ENCODE measurements at places on chromosomes 12 and 14. TPM values are rescaled to one million over a fixed set of nuclear protein-coding genes. Genes with fewer than 3 reads are reported as not detected.

ESRRB gene
- not detected for total RNA-seq

MYO1H gene
- not detected for total RNA-seq

DNA sequence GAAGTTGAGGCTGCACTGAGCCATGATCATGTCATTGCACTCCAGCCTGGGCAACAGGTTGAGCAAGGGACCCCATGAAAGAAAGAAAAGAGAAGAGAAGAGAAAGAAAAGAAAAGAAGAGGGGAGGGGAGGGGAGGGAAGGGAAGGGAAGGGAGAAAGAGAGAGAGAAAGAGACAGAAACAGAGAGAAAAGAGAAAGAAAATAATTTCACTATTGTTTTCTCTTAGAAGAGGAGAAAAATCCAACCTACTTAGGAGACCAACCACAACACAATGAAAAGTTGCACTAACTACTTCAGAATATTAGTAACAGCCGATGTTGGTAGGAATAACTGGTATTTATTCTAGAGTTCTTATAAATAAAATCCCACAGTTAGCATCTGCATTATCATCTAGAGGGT lies 9.6 kb downstream of the TRAPPC6B start:
- DNase-seq = no peak
- H3K27ac ChIP-seq = peak overlapping the region; percentile 46
- H3K36me3 ChIP-seq = peaks cover 7% of the 10 kb centered on the region
- H3K4me3 ChIP-seq = no peak overlapping the region

DNA sequence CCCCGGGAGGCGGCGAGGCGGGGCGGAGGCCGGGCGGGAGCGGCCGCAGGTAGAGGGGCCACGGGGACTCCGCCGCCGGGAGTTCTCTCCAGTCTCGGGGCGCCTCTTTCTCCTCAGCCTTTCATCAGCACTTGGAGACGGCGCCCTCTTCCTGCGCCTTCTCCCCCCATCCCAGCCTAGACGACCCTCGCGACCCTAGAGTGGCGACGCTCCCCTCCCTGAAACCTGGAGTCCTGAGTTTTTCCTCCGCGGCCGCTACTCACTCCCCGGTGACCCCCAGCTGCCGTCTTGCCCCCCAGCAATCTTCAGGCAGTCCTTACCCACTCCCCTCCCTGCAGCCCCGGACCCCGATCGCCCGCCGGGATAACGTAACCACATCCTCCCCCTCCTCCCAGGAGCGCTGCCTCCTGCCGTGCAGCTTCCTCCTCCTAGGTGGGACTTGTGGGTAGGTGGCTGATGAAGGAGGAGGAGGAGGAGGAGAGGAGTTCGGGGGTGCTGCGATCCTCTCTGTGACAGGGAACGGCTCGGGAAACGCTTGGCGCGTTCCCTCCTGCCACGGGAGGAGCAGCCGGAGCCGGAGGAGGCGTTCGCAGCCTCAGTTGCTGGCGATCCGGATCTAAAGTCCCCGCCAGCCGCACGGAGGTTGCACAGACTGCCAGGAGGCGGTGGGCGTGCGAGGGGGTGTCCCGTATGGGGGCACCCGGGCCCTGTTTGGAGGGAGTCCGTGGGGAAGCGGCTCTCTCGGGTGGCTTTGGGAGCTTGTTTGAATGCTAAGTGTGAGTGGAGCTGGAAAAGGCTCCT lies 891 bp downstream of the PLEKHA5 start:
- peak overlapping the region; percentile 89 for H3K4me3 ChIP-seq
- H3K27me3 ChIP-seq = peaks cover 32% of the 10 kb centered on the region
- H3K36me3 ChIP-seq = peaks cover 6% of the 10 kb centered on the region
- H3K4me1 ChIP-seq = peaks cover 7% of the 10 kb centered on the region
- DNase-seq = no peak
- H3K27ac ChIP-seq = peak overlapping the region; percentile 85

- H3K27ac ChIP-seq = no peak overlapping the region
- no peak for DNase-seq
- no peaks in the 10 kb centered on the region for H3K27me3 ChIP-seq
- H3K4me3 ChIP-seq = no peak overlapping the region
- H3K4me1 ChIP-seq = no peaks in the 10 kb centered on the region
- H3K36me3 ChIP-seq = peaks cover 7% of the 10 kb centered on the region
Measured at GRCh38 chr12:9256341-9256740, 48.1 kb upstream of the PZP start.

GRCh38 chr14:86039176-86039575 lies 509.2 kb downstream of the FLRT2 start:
- H3K36me3 ChIP-seq = peaks cover 3% of the 10 kb centered on the region
- no peak overlapping the region for H3K4me3 ChIP-seq
- H3K4me1 ChIP-seq = no peaks in the 10 kb centered on the region
- DNase-seq = no peak

- no peaks in the 10 kb centered on the region for H3K4me1 ChIP-seq
- no peak overlapping the region for H3K4me3 ChIP-seq
- H3K36me3 ChIP-seq = no peaks in the 10 kb centered on the region
- H3K27me3 ChIP-seq = no peaks in the 10 kb centered on the region
Measured at GRCh38 chr14:105582639-105583038, 56.3 kb downstream of the TMEM121 start.

Measured in naive thymus-derived CD8-positive, alpha-beta T cell (primary cell).